NCI-H1105 (cell line): ENCODE measurements at places on chromosomes 2 and 18.

GRCh38 chr2:206154197-206154596 is 5.0 kb downstream of the NDUFS1 start:
- no peak for DNase-seq

DNA sequence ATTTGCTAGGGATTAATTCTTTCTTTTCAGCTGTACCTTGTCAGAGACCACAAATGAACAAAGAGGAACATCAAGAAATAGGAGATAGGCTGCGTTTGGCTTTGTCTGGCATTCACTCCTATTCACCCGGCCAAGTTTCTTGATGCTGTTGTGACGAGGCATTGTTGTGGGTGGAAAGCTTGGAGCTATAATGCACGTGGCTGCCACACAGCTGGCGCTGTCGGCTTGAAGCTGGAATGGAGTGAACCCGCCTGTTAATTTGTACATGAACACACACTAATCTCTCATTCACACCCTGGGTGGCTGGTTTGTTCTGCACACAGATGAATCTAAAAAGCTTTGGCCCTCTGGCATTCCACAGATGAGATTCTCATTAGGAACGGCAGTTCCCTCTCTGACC is 274.9 kb upstream of the GYPC start:
- DNase-seq: no peak

GRCh38 chr2:106519767-106520166 is 32.6 kb downstream of the CD8B2 start:
- DNase-seq: no peak

GRCh38 chr2:212960336-212960735 is 191.1 kb downstream of the IKZF2 start:
- DNase-seq: no peak

DNA sequence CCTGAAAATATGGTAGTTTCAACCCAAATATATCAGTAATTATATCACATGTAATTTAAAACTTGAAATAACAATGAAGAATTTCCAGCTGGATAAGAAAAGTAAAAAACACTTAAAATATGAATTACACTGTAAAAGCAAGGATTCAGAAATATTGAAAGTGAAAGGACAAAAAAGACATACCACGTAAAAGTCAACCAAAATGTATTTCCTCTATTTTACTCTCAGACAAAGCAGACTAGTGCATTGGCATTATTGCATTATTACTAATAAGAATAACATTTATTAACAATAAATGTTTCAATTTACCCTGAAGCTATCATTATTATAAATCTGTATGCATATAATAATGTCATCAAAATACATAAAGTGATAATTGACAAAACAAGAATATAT is 445.1 kb upstream of the TRIB2 start:
- no peak for DNase-seq

DNA sequence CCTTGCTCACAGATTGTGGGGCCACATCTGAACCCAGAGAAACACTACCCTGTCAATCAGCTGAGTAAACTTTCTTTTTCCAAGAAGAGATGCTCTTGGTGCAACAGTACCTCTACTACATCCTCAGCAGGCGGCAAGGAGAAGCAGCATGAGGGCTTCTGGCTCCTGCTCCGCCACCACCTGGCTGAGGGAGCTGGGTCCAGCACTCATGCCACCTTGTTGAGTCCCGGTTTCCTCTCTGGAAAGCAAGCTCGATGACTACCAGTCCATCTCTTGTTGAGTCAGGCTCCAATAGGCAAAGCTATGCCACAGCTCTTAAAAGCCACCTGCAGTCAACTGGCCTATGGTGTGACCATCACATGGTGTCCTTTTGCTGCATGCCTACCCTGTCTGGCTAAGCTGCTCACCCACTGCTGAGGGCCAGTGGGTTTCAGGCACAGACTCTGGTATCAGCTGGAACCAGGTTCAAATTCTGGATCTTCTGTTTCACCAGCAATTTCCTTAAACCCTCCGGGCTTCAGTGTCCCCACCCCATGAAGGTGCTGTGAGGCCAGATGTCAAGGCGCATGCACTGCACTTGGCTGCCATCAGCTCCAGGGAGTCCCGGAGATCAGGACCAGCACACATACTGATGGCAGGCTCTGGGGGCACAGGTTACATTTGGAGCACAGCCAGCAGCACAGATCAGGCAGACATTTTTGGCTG is 42.5 kb upstream of the ACAA2 start:
- no peak for DNase-seq

DNA sequence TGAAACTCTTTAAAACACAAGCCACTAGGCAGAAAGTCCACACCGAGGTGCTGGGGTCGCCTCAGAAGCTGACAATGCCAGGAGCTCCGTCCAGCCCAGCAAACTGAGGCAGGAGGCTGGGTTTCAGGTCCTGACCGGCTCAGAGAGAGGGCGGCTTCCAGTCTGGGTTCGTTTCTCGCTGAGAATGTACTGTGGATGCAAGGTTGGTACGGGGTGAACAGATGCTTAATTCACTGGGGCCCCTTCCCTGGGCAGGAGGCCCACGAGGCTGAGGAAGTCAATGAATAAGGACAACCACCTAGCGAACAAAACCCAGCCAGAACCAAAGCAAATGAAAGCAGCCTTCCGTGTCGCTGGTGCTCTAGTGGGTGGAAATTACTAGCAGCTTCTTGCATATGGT is 142.0 kb downstream of the RTP5 start:
- no peak for DNase-seq

GRCh38 chr2:193251909-193252308 is 1057.2 kb upstream of the TMEFF2 start:
- DNase-seq: no peak
